ENCODE measurements at places on chromosomes 3 and 15.

DNA sequence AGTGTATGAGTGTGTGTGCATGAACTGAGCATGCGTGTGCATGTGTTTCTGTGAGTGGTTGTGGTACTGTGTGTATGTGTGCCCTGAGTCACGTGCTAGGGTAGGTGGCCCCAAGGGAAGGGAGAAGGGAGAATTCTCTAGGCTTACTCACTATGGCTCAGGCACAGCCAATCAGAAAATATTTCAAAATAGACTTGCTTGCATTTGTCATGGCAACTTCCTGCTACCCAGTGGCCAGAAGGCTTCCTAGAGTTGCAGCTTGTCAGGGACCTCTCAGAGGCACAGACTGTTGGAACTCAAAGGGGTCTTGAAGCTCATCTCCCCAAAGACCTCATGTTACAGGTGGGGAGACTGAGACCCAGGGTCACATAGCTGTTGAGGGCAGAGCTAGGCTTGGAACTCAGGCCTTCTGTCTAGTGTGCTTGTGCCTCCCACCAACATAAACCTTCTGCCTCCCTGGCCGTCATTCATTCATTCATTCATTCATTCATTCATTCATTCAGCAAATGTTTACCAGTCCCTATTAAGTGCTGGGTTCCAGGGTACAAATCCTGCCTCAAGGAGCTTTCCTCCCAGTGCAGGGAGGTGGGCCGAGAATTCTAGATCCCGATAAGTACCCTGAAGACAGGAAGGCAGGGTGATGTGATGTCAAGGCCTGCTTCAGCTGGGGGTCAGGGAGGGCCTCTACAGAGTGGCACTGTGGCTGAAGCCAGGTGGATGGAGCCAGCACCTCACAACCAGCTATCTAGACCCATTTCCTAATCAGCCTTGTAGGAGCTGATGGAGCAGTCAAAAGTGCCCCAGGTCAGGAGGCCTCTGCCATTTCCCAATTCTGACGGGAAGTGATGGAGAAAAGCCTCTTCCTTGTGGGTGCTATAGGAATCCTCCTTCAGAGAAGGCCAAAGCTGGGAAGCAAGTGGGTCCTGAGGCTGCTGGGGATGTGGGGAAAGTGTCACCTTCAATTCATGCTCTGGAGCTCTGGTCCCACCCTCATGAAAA lies 10.9 kb upstream of the RFT1 start:
- DNase-seq, result peak; percentile 75

DNA sequence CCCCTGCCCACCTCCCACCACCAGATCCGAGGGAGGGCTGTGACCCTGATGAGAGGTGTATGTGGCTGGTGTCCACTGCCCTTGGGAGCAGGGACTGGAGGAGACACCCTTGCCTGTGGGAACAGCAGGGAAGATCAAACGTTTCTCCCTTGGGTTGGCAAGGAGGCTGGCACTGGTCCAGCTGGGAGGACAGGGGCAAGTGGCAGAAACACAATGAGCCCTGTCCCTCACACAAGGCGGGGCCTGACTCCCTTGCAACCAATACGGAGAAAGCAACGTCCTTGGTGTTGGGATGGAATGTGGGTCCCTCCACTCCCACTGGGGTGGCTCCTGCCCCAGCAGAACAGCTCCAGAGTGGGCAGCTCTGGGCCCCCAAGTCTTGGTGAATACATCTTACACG lies 5.2 kb downstream of the HYAL2 start:
- no peak for DNase-seq

GRCh38 chr3:85576091-85576690 lies 617.4 kb downstream of the CADM2 start:
- DNase-seq, result peak; percentile 26

- no peak for DNase-seq
Measured at GRCh38 chr3:186400662-186401061, 38.6 kb upstream of the DGKG start.

GRCh38 chr3:119413603-119414280 lies 49.7 kb downstream of the TMEM39A start:
- no peak for DNase-seq

DNA sequence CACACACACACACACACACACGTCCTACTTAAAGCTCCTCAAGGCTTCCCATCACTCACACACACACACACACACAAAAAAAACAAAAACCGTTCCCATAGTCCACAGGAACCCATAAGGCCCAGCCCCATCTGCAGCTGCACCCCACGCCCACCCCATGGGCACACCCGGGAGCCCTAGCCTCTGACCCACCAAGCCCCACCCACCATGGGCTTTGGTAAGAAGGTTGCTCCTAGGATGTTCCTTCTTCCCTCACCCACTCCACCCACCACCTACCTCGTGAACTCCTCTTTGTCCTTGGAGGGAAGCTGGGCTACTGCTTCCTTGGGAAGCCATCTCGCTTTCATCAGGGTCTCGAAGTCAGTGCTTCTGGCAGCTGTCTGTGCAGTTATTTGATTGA lies 115.1 kb downstream of the TPRA1 start:
- no peak for DNase-seq

DNA sequence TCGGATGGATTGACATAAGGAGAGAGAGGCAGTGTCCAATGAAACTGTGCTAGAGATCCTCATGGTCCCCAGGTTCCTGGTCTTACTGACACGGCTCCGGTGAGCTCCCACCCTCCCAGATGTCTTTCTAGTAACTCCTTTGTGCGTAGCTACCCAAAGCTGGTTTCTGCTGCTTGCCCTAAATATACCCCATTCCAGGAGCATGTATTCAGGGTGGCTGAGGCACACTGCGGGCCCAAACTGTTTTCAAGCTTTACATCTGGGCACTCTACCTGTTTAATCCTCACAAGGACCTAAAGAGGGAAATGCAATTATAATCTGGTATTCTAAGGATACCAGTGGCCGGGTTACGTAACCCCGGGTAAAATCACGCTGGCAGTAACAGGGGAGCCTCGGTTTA lies 161.2 kb upstream of the NSMCE3 start:
- DNase-seq, result no peak

- no peak for DNase-seq
Measured at GRCh38 chr3:13780432-13781176, 99.3 kb downstream of the WNT7A start.

DNA sequence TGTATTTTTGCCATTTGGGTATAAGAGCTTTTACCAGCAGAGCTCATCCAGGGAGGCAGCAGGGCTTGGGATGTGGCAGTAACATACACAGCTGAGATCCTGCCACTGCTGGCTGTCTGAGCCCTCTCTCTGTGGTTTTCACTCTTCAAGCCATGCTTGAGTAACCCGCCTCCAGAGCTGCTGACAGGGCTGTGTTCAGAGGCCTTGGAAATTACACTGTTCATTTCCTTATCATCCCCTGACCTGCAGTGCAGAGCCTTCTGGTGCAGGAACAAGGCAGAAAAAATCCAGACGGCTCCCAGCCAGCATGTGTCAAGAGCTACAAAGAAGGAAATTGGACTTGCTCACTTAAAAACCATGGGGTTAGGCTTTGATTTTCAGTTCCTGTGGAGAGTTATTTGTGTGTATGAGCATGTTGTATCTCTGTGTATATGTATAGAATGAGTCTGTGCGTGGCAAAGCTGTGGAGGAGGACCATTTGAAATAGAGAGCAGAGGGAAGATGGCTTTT lies 47.0 kb downstream of the ZNF609 start:
- peak; percentile 50 for DNase-seq

DNA sequence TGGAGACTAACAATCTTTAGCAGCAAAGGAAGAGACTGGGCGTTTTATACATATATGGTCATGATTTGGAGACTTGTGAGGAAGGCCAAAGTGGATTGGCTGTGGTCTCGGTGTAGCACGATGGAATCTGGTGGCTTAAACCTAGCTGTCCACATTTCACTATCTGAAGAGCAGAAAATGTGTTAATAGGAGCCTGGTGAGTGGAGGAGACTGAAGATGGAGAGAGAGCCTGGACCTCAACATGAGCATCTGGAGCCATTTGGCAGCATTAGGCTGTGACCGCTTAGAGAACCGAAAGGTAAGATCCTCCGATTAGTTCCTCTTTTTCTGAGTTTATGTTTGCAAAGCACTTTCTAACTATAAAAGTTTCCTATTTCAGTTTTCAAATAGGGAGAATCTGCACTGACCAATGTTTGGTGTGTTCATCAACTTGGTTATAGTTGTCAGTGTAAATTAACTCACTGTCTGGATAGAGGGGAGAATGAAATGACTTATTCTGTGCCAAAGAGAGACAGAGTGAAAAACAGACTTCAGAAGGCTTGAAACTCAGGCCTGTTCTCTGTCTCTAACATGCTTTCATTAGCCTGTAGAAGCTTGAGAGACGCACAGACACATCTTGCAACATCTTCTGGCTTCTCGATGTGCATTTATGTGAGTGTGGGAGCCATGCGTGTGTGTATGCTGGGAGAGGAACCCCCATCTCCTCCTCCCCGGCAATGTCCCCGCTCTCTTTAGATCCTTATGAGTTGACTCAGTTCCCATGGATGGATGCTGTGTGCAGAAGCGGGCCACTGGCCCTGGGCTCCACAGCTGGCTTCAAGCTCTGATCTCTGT lies 244.7 kb upstream of the TBL1XR1 start:
- no peak for DNase-seq

DNA sequence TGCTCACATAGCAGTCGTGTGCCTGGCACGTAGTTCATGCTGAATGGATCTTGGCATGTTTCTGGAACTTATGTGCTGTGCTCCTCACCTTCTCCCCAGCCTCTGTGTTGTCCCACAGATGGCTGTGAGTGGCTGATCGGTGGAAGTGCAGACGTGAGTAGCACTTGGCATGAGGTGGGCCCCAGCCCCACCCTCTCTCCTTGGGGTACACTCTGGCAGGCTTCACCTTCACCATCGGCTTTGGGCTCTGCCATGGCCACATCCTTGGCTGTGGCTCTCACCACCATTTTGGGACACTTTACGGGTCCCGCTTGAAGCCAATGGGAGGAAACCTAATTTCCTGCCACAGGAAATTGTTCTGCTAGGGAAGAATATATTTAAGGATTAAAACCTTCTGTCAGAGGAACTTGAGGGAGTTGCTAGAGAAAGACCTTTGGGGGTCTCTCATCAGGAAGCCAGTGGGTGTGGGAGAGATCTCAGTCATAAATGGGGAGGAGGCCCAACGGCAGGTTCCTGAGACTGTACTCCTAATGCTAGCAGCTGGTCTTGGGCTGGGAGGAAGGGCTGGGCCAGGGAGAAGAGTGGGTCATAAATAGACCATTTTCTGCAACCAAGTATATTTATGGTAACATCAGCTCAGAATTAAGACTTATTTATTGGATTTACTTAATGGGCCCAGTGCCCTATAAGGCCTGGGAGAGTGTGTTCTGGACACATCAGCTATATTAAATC lies 92.3 kb downstream of the SMAD3 start:
- no peak for DNase-seq

- no peak for DNase-seq
Measured at GRCh38 chr3:139104062-139104461, 59.4 kb upstream of the PRR23C start.

- no peak for DNase-seq
Measured at GRCh38 chr3:101825904-101826445, 23.3 kb upstream of the NFKBIZ start.

DNA sequence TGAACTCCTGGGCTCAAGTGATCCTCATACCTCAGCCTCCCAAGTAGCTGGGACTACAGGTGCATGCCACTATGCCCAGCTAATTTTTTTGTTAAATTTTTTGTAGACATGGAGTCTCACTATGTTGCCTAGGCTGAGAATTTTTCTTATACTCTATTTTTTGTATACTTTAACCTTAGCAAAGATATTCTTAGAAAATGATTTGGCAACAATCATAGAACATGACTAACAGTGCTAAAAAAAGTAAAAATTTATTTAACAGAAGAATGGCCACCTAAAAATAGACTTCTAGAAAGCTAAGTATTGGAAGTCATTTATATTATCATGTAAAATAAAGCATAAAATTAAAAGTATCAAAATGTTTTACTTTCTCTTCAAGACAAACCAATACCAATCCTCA lies 322.3 kb downstream of the PLCL2 start:
- DNase-seq, result no peak
